CD14-positive monocyte (primary cell): ENCODE measurements at places on chromosomes 7 and 10. TPM values are rescaled to one million over a fixed set of nuclear protein-coding genes. Genes with fewer than 3 reads are reported as not detected.
A peak's percentile ranks its signal among the peaks of the same experiment; 100 is the strongest.

- H3K4me3 ChIP-seq: no peak overlapping the region
- DNase-seq: no peak
- H3K27me3 ChIP-seq: no peaks in the 10 kb centered on the region
- H3K36me3 ChIP-seq: peaks cover 93% of the 10 kb centered on the region
- no peak overlapping the region for H3K27ac ChIP-seq
- no peaks in the 10 kb centered on the region for H3K4me1 ChIP-seq
Measured at GRCh38 chr10:97454330-97455036, 8.5 kb downstream of the ZDHHC16 start.

DNA sequence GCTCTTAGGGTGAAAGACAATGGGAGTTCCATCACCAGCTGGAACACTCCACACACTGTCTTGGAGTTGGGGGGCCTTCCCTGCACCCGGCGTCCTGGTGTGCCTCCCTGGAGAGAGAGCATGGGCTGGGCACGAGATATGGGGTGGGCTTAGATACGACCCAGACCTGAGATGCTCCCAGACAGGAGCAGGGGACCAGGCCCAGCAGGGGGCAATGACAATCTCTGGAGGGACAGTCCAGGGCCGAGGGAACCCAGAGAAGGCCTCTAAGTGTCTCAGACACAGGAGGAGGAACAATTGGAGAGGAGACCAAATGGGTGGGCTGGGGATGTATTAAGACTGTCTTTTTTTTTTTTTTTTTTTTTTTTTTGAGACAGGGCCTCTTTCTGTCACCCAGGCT, 40.0 kb downstream of the MYL10 start:
- no peak overlapping the region for H3K27ac ChIP-seq
- H3K36me3 ChIP-seq: no peaks in the 10 kb centered on the region
- DNase-seq: no peak
- H3K27me3 ChIP-seq: no peaks in the 10 kb centered on the region
- H3K4me1 ChIP-seq: no peaks in the 10 kb centered on the region

The PBLD gene
- 0.27 and 1.5 TPM in 2 replicates for polyA plus RNA-seq

The ASZ1 gene
- not detected for polyA plus RNA-seq

DNA sequence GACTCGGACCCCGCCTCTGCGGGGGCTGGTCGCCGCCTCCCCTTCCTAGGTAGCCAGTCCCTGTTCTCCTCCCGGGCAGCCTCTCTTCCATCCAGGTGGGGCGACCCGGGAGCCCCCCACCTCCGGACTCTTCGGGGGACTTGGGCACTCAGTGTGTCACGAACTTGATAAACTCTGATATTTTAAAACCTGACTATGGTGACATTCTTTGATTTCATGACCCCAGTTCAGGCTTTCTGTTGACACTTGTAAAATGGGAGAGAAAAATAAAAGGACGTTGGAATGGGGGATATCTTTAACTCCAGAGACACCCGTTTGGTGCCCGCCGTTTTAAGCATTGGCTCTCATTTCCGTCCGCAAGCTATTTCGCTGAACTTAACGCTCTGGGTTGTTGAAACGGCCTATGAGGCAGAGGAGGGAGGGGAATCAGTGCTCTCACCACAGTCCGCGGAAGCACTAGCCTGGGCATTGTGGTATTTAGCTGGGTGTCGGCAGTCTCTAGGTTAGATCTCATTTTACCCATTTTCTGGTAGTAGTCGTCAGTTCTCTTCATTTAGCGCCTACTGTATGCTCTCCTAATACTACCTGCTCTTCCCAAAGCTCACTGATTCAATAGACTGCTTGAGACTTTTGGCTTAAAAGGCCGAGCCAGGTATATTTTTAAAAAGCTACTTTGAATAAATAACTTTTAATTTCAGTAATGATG, 738 bp downstream of the VPS26A start:
- H3K4me3 ChIP-seq: peak overlapping the region; percentile 94
- no peaks in the 10 kb centered on the region for H3K36me3 ChIP-seq
- H3K27me3 ChIP-seq: no peaks in the 10 kb centered on the region

The MAGI2 gene
- not detected for polyA plus RNA-seq

The PDE6C gene
- not detected in 2 replicates for polyA plus RNA-seq

DNA sequence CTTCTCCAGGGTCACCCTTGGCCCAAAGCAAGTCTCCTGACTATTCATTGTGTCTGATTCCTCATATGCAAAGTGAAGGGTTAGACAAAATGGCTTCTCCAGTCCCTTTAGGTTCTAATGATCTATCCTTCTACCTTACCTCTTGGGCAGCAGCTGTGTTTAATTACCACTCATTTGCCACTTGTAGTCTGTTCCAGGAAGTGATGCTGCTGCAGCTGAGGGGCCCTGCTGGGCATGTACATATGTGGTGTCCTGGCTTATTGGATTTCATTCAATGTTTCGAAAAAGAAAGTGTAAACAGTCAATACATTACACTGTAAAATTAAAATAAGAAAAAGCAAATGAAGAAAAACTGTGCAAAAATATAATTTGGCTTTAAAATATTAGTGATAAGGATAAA, 36.6 kb downstream of the SCIN start:
- no peak overlapping the region for H3K27ac ChIP-seq
- no peak for DNase-seq
- no peak overlapping the region for H3K4me3 ChIP-seq
- no peaks in the 10 kb centered on the region for H3K36me3 ChIP-seq
- H3K4me1 ChIP-seq: no peaks in the 10 kb centered on the region

DNA sequence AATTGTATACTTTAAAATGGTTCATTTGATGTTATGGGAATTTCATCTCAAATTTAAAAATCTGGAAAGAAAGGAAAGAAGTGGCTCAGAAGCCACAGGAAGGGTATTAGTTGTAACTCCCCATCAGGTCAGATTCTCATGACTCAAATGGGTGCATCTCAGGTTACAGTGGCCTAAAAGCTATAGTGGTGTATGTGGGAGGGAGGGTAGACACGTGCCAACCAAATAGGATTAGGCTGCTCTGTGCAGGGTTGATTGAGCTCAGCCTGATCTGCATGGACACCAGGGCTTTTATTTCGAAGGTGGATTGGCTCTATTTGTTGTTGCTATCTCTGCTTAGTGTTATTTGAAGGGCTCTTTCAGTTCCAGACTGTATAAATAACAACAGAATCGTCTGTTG, 121.5 kb upstream of the PRR15 start:
- H3K27ac ChIP-seq: no peak overlapping the region
- H3K27me3 ChIP-seq: no peaks in the 10 kb centered on the region
- DNase-seq: no peak
- no peaks in the 10 kb centered on the region for H3K36me3 ChIP-seq

DNA sequence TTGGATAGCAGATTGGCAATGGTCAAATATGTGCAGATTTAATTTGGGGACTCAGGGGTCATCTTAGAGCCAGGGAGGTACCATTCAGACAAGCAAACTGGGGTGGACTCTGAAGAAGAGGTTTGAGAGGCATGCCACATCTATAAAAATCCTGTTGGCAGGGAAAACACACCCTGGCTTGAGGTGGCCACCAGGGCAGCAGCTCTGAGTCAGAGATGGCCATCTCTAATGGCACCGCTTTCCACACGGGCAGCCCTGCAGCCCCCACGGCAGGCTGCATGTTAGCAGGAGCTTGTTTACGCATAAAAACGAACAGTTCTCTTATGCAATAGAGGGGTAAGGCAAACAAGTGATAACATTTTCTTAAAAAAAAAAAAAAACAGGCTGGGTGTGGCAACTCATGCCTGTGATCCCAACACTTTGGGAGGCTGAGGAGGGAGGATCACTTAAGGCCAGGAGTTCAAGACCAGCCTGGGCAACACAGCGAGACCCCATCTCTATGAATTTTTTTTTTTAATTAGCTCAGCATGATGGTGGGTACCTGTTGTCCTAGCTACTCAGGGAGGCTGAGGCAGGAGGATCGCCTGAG, 14.9 kb downstream of the DLG5 start:
- DNase-seq: no peak
- peaks cover 10% of the 10 kb centered on the region for H3K4me1 ChIP-seq
- no peak overlapping the region for H3K27ac ChIP-seq
- no peaks in the 10 kb centered on the region for H3K27me3 ChIP-seq
- no peaks in the 10 kb centered on the region for H3K36me3 ChIP-seq

DNA sequence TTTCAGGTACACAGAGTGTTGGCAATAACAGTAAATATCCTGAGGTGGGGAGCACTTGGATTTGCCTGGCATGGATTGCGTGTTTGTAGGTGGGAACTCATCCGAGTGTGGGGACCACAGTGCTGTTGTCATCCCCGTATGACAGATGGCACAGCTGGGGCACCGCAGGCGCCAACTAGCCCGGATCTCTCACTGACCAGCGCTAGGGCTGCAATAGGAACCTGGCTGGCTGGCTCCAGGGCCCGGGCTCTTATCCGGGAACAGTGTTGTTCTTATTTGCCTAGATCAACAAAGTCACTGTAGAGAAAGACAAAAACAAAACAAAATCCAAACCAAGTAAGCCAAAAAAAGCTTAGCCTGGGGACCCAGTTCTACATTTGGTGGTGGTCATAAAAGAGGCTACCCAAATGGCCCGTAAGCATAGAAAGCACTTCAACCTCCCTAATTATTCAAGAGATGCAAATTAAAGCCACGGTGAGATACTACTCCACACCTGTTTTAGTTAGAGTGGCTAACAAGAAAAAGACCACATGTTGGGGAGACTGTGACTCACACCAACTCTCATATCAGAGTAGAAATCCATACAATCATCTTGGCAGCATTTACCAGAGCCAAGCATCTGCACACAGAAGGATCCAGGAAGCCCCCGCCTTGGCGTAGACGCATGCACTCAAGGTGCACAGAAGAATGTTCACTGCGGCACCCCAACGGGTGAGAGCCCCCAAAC, 27.2 kb upstream of the PFKFB3 start:
- H3K4me1 ChIP-seq: peaks cover 40% of the 10 kb centered on the region
- no peak for DNase-seq
- no peaks in the 10 kb centered on the region for H3K27me3 ChIP-seq
- no peak overlapping the region for H3K27ac ChIP-seq
- no peak overlapping the region for H3K4me3 ChIP-seq
- no peaks in the 10 kb centered on the region for H3K36me3 ChIP-seq

DNA sequence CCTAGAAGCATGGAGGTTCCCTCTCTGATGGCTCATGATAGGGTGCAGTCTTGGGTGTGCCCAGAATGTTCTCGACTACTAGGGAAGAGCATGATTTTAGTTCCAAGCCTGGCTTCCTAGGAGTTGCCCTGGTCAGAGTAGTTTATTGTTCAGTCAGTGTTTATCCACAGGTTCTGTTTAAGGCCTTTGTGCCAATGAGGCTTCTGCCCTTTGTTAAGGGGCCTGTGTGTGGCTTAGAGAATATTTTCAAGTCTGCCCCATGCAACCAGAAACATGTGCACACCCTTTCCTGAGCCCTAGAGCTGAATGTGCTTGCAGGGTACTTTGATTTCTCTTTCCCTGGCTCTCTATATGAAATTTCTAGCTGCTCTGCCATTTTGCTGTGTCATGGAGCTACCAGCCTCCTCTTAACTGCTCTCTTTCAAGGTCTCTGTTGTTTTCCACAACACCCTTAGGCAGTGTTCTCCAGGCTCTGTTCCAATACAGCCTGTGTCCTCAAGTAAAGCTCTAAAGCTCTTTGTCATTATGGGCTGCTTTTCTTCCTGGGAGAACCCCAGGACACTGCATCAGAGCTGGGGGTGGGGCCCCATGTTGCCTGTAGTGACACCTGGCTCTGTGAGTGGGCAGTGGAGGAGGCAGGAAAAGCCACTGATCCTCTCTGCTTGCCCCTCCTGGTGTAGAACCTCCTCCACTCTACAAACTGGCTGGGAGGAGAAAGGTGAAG, 34.1 kb upstream of the TSPAN33 start:
- DNase-seq: no peak
- H3K27ac ChIP-seq: no peak overlapping the region
- no peak overlapping the region for H3K4me3 ChIP-seq
- no peaks in the 10 kb centered on the region for H3K36me3 ChIP-seq
- no peaks in the 10 kb centered on the region for H3K27me3 ChIP-seq

- no peaks in the 10 kb centered on the region for H3K27me3 ChIP-seq
- DNase-seq: peak; percentile 43
- H3K4me1 ChIP-seq: peaks cover 17% of the 10 kb centered on the region
- H3K4me3 ChIP-seq: no peak overlapping the region
- no peak overlapping the region for H3K27ac ChIP-seq
Measured at GRCh38 chr10:110746254-110746826, 102.2 kb downstream of the RBM20 start.

GRCh38 chr10:128687408-128687807, 561.2 kb upstream of the MKI67 start:
- no peaks in the 10 kb centered on the region for H3K4me1 ChIP-seq
- no peaks in the 10 kb centered on the region for H3K36me3 ChIP-seq
- H3K27ac ChIP-seq: no peak overlapping the region
- no peaks in the 10 kb centered on the region for H3K27me3 ChIP-seq

GRCh38 chr7:118602090-118602489, 377.6 kb downstream of the ANKRD7 start:
- H3K27me3 ChIP-seq: no peaks in the 10 kb centered on the region
- H3K36me3 ChIP-seq: no peaks in the 10 kb centered on the region
- DNase-seq: no peak
- no peak overlapping the region for H3K4me3 ChIP-seq
- H3K27ac ChIP-seq: no peak overlapping the region

DNA sequence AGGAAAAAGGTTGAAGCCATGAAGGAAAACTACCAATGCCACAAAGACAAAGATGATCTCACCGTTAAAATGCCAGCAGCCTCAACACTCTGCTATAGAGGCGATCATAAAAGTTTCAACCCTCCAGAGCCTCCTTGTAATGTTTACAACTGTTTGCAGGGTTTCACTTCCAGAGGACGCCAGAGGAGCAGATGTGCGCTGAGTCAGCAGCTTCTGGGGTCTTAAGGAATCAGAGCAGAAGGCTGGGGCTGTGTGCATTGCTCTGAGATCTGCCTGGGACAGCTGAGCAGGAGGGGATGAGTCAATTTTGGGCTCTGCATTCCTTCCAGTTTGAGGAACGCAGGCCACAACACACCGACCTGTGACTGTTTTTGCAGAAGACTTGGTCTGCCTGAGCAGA, 98.3 kb downstream of the TMEM130 start:
- no peak overlapping the region for H3K4me3 ChIP-seq
- no peak for DNase-seq

The SPDYE2 gene
- not detected for polyA plus RNA-seq

GRCh38 chr7:102115931-102116330, 170.7 kb upstream of the SH2B2 start:
- no peak overlapping the region for H3K27ac ChIP-seq
- peaks cover 4% of the 10 kb centered on the region for H3K4me1 ChIP-seq
- no peaks in the 10 kb centered on the region for H3K27me3 ChIP-seq
- DNase-seq: no peak
- no peak overlapping the region for H3K4me3 ChIP-seq
